Ammon's horn (tissue), 1 donor: ENCODE measurements at places on chromosomes 16 and 17.

DNA sequence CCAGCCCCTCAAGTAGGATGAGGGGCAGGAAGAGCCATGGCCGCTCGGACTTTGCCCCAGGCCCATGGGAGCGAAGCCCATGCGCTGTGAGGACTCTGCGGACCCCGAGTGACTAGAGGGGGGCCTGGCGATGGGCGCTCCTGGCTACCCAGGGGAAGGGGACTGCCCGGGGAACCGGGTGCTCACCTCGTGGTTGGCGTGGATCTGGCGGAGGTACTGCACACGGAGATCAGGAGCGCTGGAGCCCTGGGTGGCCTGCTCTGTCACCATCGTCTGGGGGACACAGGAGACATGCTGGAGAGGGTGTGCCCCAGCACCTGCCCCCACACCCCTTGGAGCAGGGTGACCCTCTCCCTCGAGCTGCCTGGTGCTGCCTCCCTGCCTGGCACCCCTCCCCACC lies 11.0 kb downstream of the FAAP100 start:
- no peak for DNase-seq

DNA sequence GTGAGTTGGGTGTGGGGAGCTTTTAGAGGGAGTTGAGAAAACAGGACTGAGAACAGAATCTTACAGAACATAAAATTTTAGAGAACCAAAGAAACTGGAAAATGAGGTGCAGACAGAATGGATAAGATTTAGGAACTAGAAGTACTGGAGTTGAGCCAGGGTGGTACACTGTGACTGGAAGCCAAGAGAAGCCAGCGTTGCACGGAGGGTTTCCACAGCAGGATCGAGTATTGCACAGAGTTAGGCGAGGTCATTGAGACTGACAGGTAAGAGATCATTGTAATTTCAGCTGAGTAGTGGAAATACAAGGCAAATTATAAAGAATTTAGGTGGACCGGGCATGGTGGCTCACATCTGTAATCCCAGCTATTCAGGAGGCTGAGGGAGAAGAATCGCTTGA lies 6.6 kb downstream of the GSDMA start:
- DNase-seq: no peak

DNA sequence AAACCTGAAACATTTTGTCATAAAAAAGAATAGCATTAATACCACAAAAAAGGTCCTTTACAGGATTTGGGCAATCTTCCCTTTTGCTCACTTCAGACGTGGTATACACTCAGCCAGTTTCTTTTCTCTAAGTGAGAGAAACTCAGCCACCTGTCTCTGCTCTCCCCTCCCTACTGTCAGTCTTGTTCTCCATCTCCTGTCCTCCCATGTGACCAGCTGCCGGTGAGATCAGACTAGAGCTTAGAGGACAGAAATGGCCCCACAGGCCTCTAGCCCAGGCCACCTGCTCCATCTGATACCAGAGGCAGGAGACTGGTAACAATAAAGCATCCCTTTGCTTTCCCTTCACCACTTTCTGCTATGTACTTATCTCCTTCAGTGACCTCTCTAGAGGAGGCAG lies 34.9 kb downstream of the CMC2 start:
- DNase-seq: no peak

- DNase-seq: no peak
Observed at GRCh38 chr17:34071886-34072420, 183.1 kb upstream of the CCL2 start.

- peak; percentile 8 for DNase-seq
Observed at GRCh38 chr17:39462631-39463375, 1.5 kb downstream of the CDK12 start.

- no peak for DNase-seq
Observed at GRCh38 chr17:79217473-79218135, 143.0 kb downstream of the ENGASE start.

- DNase-seq: peak; percentile 9
Observed at GRCh38 chr16:25093208-25094061, 18.1 kb upstream of the LCMT1 start.

DNA sequence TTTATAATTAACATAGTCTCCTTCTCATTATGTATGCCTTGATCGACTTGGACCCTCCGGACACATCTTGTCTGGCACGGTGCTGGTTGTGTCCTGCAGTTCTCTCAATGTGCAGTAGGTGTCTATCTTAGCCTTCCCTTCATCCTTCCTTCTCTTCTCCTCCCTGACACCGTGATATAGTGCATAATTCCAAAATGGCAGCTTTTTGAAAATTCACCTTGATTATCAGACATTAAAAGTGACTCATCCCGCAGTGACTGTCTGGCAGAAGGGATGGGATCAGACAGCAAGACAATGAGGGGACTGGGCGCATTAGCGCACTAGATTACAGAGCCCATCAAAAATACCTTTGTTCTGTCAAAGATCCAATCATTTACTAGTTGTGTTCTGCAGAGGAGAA lies 70.0 kb upstream of the PMFBP1 start:
- DNase-seq: peak; percentile 79

DNA sequence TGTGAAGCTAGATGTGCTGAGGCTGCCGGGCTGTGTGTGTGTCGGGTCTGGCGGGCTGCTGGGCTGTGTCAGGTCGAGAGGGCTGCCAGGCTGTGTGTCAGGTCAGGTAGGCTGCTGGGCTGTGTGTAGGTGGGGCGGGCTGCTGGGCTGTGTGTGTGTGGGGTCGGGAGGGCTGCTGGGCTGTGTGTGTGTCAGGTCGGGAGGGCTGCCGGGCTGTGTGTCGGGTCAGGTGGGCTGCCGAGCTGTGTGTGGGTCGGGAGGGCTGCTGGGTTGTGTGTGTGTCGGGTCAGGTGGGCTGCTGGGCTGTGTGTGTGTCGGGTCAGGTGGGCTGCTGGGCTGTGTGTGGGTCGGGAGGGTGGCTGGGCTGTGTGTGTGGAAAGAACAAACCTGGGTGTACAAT lies 8.6 kb downstream of the WDR45B start:
- no peak for DNase-seq

DNA sequence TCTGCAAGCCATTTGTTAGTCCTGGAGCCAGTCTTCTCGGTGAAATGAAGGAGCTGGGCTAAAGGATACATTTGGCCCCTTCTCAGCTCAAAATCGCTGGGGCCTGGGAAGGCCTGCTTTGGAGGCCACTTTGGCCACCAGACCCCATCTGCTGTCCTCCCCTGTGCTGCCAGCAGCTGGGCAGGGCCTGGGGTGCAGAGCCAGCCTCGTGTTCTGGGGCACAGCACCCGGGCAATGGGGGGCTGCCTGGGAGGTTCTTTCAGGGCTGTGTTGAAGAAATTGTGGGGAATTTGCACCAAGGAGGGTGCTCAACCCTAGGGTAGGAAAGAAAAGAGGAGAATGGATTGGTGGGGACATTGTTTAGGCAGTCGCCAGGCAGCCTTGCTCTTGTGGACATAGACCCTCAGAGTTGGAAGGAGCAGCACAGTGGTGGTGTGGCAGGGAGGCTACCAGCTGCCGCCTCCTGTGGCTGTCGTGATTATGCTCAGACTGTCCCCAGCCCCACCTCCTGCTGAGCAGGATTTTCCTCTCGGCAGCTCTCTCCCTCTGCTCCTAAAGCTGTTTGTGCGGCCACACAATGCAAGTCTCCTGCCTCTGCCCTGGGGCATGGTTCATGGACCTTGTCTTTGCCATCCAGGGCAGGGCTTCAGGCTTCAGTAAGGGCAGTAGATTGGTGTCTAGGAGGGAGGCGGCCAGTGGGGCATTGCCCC lies 174.8 kb downstream of the NTN1 start:
- DNase-seq: no peak

GRCh38 chr16:68535331-68535730 lies 3.8 kb upstream of the ZFP90 start:
- DNase-seq: no peak

- no peak for DNase-seq
Observed at GRCh38 chr16:74997042-74997491, 1.8 kb upstream of the ZNRF1 start.

- DNase-seq: peak; percentile 80
Observed at GRCh38 chr16:89361751-89362539, 128.4 kb downstream of the ANKRD11 start.

DNA sequence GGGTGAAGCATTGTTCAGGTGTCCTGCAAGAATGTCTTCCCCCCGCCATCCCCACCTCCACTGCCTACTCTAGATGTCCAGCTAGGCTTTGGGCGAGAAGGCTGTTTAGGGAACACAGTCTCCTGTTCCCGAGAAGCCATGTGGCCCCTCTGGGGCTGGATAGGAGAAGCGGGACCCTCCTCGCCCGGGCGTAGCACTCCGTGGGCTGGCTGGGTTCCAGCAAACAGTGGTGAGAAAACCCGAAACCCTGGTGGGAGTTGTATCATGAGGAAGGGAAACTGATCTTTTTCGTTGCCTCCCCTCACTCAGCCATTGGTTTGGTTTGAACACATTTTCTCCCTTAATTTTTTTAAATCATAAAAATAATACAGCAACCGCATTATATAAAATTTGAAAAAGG lies 56.6 kb downstream of the IRF8 start:
- DNase-seq: no peak

GRCh38 chr17:330993-331701 lies 21.5 kb downstream of the RPH3AL start:
- peak; percentile 65 for DNase-seq

- DNase-seq: no peak
Observed at GRCh38 chr16:88578446-88579313, 8.5 kb downstream of the ZC3H18 start.

DNA sequence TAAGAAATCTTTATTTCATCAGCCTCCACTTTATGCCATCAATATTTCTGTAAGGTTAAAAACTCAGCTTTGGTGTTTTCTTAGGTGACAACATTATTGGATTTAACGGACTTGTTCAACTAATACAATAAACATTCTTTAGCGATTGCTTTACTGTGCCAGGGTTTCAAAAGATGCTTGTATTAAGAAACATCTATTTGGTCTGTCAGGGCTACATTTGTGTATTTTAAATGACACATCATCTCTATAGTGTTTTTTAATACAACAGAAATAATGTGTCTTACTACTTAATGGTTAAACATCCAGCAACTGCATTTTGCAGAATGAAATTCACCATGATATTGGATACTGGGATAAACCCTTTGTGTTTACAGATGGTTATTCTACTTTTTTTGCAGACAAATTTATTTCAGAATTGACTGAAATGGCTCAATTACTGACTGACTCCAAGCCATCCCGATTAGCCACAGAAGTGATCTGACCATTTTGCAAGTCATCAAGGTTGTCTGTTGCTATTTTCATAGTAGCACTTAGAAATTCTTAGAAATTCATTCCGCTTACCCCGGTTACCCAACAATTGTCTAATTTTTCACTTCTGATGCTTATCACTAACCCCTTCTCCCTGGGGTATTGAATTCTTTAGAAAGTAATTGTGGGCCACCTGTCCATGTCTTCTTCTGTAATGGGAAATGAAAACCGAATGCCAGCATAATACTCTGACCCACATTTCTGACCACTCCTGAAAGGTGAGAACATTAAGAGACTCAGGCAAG lies 63.7 kb downstream of the HS3ST3A1 start:
- DNase-seq: no peak

DNA sequence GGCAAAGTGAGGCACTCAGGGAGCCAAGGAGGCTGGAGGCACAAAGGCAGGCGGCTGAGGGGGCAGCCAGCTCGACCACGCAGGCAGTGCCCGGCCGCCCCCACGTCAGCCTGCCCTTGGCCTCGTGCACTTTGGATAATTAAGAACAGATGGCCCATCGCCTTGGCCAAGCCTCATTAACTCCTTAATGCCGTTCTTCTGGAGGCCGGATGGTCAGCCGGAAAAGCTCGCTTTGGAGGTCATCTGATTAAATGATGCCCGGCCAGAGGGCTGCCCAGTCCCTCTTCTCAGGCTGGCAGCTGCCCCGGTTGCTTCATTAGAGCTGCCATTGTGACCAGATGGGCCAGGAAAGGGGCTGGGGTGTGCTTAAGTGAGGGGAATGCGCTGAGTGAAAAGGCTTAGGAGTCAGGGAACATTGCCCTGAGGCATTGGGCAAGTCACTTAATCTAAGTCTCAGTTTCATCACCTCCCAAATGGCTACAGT lies 364.0 kb downstream of the NPIPA8 start:
- DNase-seq: no peak

DNA sequence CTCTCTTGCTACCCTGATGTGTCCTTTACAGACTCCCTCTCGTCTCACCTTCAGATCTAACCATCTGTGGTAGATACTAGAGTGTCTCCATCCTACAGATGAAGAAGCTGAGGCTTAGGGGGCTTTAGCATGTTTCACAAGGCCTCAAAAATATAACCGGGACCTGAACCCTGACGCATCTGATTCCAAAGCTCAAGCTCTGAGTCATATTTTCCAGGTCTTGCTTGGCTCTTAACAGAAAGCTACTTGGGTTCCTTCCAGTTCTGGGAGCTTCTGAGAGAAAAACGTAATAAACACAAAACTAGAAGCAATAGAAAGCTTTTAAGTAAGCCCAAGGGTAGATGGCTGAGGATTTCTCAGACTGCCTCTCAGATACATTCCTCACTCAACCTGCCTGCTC lies 224.3 kb upstream of the EEF2KMT start:
- DNase-seq: no peak

GRCh38 chr16:3623642-3624041 lies 12.2 kb upstream of the SLX4 start:
- no peak for DNase-seq

- DNase-seq: no peak
Observed at GRCh38 chr17:62625870-62626200, 1.6 kb upstream of the MRC2 start.

GRCh38 chr16:2533912-2534311 lies 2.7 kb upstream of the CEMP1 start:
- no peak for DNase-seq

DNA sequence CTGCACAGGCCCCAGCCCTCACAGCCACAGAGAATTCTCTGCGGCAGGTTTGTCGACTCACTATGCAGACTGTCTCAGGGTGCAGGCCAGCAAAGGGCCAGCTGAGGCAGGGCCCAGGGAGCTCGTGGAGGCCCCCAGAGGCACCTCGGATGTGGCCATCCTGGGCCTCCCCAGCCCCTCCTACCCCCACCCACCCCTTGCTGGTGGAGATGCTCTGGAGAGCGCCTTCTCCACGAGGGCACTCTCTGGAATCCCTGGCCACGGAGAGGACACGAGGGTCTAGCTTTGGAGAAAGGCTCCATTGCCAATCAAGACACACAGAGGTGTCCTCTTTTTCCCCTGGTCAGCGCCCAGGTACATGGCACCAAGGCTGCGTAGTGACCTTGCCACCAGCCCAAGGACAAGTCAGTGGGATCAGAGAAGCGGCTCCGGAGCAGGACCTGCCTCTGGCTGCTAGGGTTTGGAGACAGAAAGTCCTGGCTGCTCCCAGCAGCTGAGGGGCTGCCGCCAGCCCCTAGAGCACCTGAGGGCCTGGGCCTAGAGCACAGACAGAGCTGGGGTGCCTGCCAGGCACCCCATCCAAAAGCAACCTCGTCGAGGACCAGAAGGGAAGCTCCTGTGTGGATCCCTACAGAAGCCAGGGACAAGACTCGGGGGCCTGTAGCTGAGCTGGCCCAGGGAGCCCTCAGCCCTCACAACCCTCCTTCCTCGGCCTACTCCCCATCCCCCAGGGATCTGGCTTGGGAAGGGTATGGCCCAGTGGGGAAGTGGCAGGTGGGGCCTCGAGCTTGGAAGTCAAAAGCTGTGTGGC lies 18.7 kb downstream of the ARL2BP start:
- DNase-seq: no peak
